Large intestine (tissue), 12 donors: ENCODE measurements at places on chromosomes 1 and 21.

DNA sequence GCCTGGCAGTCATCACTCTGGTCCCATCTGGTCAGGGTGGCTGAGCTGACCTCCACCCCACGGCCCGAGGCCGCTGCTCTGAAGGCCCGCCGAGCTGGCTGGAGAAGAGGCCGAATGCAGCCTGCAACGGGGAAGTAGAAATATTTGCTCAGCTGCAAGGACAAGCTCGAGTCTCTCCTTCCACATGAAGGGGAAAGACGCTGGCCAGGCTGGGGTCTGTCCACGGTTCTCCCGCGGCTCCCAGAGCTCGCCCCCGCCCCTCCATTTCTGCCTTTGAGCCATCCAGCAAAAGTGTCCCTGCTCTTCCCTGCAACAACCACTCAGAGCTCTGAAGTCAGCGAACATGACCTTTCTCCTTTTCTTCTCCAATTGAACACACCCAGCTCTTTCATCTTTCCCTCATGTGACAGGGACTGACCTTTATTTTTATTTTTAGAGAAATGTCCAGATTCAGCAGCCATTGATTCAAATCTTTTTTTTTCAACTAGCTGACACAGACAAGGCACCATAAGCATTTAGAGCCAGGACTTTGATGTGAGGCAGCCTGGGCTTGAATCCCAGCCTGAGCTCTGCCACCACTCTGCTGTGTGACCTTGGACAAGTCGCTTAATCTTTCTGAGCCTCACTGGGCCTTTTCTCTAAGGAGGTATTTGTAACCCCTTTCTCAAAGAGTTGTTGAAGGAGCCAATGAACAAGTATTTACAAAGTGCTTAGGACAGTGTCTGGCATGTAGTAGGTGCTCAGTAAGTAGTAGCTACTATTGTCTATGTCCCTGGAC, 149.3 kb upstream of the WNT4 start:
- H3K36me3 ChIP-seq: no peaks in the 10 kb centered on the region
- H3K27ac ChIP-seq: no peak overlapping the region
- DNase-seq: no peak
- H3K27me3 ChIP-seq: no peaks in the 10 kb centered on the region
- H3K4me3 ChIP-seq: no peak overlapping the region
- H3K4me1 ChIP-seq: peaks cover 7% of the 10 kb centered on the region

DNA sequence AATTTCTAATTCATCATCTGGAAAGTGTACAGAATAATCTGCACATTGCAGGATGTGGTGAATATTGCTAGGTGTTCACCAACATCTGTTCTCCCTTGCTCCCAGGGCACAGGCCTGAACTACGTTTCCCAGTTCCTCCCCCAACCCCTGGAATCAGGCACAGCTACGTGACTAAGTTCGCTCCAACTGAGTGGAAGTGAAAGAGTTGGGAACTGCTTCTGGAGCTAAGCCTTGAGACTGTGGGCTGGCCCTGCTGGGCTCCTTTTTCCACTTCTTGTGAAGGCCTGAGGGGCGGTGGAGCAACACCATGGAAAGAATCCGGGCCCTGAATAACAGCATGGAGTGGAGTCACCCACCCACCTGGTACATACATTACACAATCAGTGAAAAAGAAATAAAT, 534.6 kb downstream of the SMYD3 start:
- no peak for DNase-seq
- H3K4me3 ChIP-seq: no peak overlapping the region
- no peak overlapping the region for H3K27ac ChIP-seq
- no peaks in the 10 kb centered on the region for H3K36me3 ChIP-seq
- H3K4me1 ChIP-seq: no peaks in the 10 kb centered on the region
- no peaks in the 10 kb centered on the region for H3K27me3 ChIP-seq

DNA sequence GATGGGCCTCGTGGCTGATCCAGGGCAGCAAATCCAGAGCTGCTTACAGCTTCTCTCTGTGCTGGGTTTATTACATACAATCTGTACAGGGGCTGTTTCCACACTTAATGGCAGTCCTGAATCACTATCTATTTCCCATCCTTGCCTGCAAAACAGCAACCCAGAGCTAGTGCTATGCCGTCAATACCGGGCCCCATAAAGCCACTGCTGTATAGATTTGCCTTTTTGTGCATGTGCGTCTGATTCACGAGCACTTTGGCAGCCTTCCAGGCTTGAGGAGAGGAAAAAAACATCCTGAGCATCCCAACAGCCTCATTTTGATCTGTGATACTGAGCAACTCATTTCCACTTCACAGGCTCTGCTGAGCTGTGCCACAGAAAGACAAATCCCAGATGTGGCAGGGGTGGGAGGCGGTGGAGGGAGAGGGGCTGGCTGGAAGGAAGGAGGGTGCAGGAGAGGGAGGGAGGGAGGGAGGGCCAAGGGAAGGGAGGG, 65.2 kb upstream of the TARBP1 start:
- no peaks in the 10 kb centered on the region for H3K27me3 ChIP-seq
- H3K4me1 ChIP-seq: peaks cover 61% of the 10 kb centered on the region
- peak overlapping the region; percentile 92 for H3K27ac ChIP-seq
- no peak overlapping the region for H3K4me3 ChIP-seq
- no peaks in the 10 kb centered on the region for H3K36me3 ChIP-seq

DNA sequence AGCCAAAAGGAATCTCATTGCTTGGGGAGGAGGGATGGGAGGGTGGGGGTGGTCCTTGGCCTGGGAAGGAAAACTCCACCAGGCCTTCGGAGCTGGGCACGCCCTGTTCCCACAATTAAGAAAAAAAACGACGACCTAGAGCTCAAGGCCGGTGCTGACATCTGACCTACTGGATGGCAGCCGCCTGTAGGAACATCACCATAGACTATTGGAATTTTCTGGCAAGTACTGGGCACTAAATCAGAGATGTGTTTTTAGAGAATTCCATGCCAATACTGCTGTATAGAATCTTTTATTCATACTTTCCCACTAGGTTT, 729 bp downstream of the NADK start:
- peak; percentile 46 for DNase-seq
- H3K4me1 ChIP-seq: peaks cover 48% of the 10 kb centered on the region
- H3K27me3 ChIP-seq: no peaks in the 10 kb centered on the region
- no peaks in the 10 kb centered on the region for H3K36me3 ChIP-seq

GRCh38 chr1:79568411-79568810, 561.9 kb upstream of the ADGRL4 start:
- no peak overlapping the region for H3K4me3 ChIP-seq
- no peaks in the 10 kb centered on the region for H3K36me3 ChIP-seq
- no peaks in the 10 kb centered on the region for H3K27me3 ChIP-seq
- DNase-seq: no peak
- H3K4me1 ChIP-seq: no peaks in the 10 kb centered on the region
- no peak overlapping the region for H3K27ac ChIP-seq

DNA sequence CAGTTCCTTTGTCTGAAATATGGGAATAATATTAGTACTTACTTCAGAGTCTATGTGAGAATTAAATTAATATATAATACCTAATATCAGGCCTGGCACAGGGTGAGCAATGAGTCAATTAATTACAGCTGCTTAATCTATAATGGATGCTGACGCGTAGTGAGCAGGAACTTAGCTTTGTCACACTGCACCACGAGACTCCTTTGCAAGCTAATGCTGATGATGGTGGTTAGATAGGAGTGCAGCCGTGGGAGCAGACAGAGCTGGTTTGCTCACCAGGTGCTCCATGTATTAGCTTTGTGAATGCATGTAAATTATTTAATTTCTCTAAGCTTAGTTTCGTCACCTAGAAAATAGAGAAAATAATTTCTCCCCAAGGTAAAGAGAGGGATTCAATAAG, 35.1 kb downstream of the KCNJ15 start:
- H3K27ac ChIP-seq: no peak overlapping the region
- H3K36me3 ChIP-seq: no peaks in the 10 kb centered on the region
- H3K27me3 ChIP-seq: no peaks in the 10 kb centered on the region
- DNase-seq: no peak

GRCh38 chr21:15441992-15442391, 287.8 kb upstream of the USP25 start:
- H3K36me3 ChIP-seq: no peaks in the 10 kb centered on the region
- no peaks in the 10 kb centered on the region for H3K27me3 ChIP-seq
- no peak overlapping the region for H3K4me3 ChIP-seq

DNA sequence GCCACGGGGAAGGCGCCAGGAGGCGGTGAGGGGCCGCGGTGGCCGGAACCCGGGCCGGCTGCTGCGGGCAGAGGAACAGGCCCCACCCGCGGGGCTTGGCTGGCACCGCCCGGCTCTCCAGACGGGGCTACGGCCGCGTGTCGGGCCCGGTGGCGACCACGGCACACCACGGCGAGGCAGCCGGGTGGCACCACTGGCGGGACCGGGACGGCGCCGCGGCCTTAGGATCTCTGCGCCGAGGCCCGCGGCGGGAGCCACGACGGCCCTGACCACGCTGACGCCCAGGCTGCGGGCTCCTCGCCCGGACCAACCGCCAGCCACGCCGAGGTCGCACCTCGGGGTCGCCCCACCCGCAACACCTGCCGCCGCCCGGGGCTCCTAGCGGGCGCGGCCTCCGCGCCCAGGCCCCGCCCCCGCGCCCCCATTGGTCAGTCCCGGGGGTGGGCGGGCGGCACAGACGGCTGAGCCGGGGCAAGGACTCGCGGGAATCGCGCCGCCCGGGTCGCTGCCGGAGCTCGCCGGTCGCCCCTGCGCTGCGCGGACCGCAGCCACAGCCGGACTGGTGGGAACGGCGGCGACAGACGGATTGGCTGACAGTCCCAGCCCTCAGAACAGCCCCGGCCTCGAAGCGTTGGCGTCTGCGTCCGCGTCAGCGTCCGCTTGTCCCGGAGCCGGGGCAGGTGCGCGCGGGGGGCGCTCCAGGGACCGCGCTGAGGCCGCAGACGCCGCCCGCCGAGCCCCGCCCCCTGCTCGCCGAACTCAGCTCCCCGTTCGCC, at the start of gene BMP8A:
Gene BMP8A (plus strand): TSS at position 491 of the 776 bp plus-strand sequence. CDS start 356 bp downstream, outside the sequence.
- H3K4me3 ChIP-seq: no peak within 1 kb of the TSS
- peaks cover 2% of the 10 kb centered on the region for H3K4me1 ChIP-seq
- peak; percentile 75 for DNase-seq
- no peak within 1 kb of the TSS for H3K27ac ChIP-seq
- peaks cover 32% of the 10 kb centered on the region for H3K27me3 ChIP-seq

DNA sequence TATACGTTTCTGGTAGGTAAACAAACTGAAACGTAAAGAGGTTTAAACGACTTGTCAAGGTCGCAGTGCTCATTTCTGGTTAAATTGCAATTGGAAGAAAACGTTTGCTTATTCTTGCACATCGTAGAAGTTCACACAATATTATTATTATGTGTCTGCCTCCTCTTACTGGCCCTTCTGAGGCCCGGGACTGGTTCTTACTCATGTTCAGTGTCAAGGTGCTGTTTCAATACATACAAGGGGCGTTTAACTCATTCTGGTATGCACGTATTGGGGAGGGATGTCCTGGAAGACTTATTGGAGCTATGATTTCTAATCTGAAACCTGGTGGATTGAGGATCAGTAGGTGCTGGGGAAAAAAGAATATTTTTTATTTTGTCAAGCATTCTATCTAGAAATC, 932 bp downstream of the RPF1 start:
- peak overlapping the region; percentile 83 for H3K4me3 ChIP-seq
- peaks cover 4% of the 10 kb centered on the region for H3K4me1 ChIP-seq
- H3K27me3 ChIP-seq: peaks cover 12% of the 10 kb centered on the region
- peaks cover 16% of the 10 kb centered on the region for H3K36me3 ChIP-seq
- peak overlapping the region; percentile 76 for H3K27ac ChIP-seq

DNA sequence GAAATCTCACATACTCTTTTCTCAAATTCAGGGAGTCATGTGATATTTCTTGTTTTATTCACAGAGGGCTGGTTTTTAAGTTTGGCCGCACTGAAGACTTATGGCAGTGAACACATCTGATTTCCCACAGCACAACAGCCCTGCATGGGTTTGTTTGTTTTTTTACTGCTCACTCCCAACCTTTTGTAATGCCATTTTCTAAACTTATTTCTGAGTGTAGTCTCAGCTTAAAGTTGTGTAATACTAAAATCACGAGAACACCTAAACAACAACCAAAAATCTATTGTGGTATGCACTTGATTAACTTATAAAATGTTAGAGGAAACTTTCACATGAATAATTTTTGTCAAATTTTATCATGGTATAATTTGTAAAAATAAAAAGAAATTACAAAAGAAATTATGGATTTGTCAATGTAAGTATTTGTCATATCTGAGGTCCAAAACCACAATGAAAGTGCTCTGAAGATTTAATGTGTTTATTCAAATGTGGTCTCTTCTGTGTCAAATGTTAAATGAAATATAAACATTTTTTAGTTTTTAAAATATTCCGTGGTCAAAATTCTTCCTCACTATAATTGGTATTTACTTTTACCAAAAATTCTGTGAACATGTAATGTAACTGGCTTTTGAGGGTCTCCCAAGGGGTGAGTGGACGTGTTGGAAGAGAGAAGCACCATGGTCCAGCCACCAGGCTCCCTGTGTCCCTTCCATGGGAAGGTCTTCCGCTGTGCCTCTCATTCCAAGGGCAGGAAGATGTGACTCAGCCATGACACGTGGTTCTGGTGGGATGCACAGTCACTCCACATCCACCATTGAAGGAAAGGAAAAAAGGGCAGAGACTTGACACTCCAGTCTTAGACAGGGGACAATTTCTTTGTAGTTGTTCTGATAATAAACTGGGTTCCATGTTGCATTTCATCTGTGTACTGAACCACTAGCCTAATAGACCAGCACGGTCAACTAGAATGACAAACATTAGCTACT, 22.8 kb downstream of the TMEM50A start:
- no peak overlapping the region for H3K4me3 ChIP-seq
- peaks cover 39% of the 10 kb centered on the region for H3K36me3 ChIP-seq
- no peak for DNase-seq
- H3K4me1 ChIP-seq: no peaks in the 10 kb centered on the region

DNA sequence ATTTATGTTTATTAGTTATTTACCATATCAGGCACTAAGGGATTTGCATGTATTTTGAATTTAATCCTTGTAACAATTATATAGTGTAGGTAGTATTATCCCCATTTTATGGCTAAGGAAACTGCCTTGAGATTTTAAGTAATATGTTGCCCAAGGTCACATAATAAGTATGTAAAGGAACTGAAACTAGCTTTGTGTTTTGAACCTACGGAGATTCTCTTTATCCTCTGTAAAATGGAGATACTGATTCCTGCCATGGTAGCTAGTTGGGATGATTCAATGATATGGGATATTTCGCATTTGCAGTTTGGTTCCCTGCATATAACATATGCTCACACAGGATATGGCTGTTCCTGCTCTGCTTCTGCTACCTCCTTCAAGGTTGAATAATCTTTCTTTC, 144.3 kb downstream of the ST6GALNAC3 start:
- H3K27ac ChIP-seq: no peak overlapping the region
- no peaks in the 10 kb centered on the region for H3K4me1 ChIP-seq
- H3K27me3 ChIP-seq: no peaks in the 10 kb centered on the region

- H3K27ac ChIP-seq: peak overlapping the region; percentile 89
- peak; percentile 61 for DNase-seq
- H3K27me3 ChIP-seq: no peaks in the 10 kb centered on the region
- H3K4me1 ChIP-seq: peaks cover 82% of the 10 kb centered on the region
- no peak overlapping the region for H3K4me3 ChIP-seq
Observed at GRCh38 chr21:42460391-42461184, 35.4 kb downstream of the RSPH1 start.

GRCh38 chr1:168903237-168903830, 174.3 kb upstream of the DPT start:
- no peak for DNase-seq
- H3K27me3 ChIP-seq: no peaks in the 10 kb centered on the region
- H3K4me1 ChIP-seq: no peaks in the 10 kb centered on the region
- no peaks in the 10 kb centered on the region for H3K36me3 ChIP-seq
- H3K4me3 ChIP-seq: no peak overlapping the region

- H3K36me3 ChIP-seq: no peaks in the 10 kb centered on the region
- peaks cover 4% of the 10 kb centered on the region for H3K4me1 ChIP-seq
- no peak overlapping the region for H3K27ac ChIP-seq
- DNase-seq: no peak
- H3K4me3 ChIP-seq: no peak overlapping the region
Observed at GRCh38 chr1:40945491-40945973, 34.0 kb upstream of the CTPS1 start.

- H3K27ac ChIP-seq: no peak overlapping the region
Observed at GRCh38 chr21:21383126-21383525, 384.9 kb downstream of the NCAM2 start.
